ENCODE measurements at places on chromosomes 12 and 14.

DNA sequence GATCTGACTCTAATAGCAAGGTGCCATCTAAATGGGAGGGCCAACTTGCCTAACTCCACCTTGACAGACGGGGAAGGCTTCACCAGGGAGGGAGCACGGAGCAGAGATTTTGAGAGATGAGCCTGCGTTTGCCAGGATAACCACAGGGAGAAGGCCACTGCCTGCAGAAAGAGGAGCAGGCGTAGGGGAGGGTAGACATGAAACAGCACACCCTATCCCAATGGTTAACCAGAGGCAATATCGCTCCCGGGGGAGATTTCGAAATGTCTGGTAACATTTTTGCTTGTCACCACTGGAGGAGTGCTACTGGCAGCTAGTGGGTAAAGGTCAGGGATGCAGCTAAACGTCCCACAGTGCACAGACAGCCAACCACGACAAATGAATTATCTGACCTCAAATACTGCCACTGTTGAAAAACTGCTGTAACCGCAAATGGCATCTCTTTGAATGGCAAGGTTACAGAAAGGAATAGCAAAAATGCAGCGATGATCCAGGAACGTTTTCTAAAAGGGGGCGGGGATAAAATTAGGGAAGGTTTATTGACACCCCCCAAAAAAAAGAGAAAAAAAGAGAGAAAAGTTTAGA lies 126.0 kb upstream of the ATF7IP start:
- peak; percentile 50 for DNase-seq

- no peak for DNase-seq
Observed at GRCh38 chr12:96335270-96335669, 65.0 kb downstream of the CDK17 start.

- DNase-seq: no peak
Observed at GRCh38 chr12:94033784-94034183, 114.6 kb upstream of the PLXNC1 start.

DNA sequence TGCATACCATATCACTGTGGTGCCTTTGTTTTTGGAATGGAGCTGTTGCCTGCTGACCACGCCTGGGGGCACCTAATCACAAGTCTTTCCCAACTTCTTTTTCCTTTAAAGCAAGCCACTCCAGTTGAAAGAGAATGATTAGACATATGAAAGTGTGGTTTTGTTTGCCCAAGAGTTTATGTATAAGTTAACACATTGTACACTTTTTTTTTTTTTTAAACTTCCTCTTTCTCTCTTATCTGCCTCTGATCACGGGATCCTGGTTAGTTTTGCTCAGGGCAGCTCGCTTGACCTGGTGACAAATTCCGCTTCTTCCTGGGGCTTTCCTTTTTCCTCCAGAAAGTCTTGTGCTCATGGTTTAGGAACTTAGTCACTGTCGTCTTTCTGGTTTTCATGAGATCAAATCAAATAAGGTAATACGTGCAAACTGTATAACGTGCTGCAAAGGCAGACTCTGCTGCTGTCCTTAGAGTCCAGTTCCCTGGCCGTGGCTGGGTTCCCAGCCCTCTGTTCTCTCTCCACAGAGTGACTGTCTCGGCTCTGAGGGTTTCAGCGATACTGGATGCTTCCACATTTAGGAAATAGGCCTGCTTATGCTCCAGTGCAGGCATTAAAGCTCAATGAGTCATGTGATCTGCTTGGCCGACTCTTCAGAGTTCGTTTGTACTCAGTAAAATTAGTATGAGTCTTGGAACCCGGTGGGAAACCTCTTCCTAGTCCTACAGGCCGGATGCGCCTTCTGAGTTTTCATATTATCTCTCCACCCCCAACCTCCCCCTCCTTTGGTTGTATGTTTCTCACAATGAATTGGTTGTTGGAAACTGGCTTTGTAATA lies 15.2 kb downstream of the RASSF3 start:
- DNase-seq: peak; percentile 97

- peak; percentile 44 for DNase-seq
Observed at GRCh38 chr12:132608231-132609171, 1.9 kb downstream of the LRCOL1 start.

DNA sequence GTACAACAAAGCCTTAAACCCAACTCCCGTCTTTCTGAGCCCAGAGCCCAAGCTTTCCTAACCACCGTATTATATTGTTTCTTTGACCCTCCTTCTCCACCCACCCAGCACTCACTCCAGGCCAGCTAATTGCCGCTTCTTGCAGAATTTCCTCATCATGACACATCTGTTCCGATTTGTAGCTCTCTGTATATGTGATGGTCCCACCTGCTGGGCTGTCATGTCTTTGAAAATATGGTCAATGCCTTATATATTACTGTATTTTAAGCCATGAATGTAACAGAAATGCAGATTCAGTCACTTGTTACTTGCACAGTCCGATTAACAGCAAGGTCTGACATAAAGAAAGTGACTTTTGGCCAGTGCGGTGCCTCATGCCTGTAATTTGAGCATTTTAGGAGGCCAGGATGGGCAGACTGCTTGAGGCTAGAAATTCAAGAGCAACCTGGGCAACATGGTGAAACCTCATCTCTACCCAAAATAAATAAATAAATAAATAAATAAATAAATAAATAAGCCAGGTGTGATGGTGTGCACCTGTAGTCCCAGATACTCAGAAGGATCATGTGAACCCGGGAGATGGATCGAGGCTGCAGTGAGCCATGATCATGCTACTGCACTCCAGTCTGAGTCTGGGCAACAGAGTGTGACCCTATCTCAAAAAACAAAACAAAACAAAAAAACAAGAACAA lies 359.8 kb downstream of the ATP23 start:
- DNase-seq: no peak

- no peak for DNase-seq
Observed at GRCh38 chr12:32483499-32483898, 84.1 kb downstream of the FGD4 start.

- no peak for DNase-seq
Observed at GRCh38 chr12:123073962-123074801, 76.7 kb downstream of the PITPNM2 start.

DNA sequence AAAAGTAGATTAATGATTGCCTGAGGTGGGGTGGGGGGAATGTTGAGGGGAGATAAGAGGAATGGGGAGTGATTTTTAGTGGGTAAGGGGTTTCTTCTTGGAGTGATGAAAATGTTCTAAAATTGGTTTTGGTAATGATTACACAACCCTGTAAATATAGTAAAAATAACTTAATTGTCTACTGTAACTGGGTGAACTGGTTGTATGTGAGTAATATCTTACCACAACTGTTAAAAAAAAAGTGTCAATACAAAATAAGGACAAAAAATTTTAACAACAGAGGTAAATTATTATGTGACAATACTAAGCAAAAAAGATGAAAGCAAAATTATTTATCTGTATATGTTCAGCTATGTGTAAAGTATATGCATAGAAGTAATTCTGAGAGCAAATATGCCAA lies 86.3 kb upstream of the RASSF8 start:
- DNase-seq: no peak

DNA sequence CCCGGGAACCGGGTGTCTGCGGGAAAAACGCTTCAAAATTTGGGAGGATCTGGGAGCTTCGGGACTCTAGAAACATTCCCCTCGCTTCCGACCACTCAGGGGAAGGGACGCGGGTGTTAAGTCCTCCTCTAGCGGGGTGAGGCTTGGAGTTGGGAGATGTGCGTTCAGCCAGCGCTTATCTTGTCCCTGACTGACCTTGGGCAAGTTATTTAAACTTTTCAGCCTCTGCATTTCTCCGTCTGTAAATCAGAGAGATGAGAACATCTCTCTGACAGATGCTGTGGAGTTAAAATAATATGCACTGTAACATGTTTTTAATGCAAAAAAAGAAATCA lies 76.9 kb upstream of the ANO4 start:
- DNase-seq: no peak

- no peak for DNase-seq
Observed at GRCh38 chr14:68366656-68367055, 426.2 kb downstream of the ZFP36L1 start.

- DNase-seq: no peak
Observed at GRCh38 chr12:50728841-50729240, 35.1 kb upstream of the ATF1 start.

DNA sequence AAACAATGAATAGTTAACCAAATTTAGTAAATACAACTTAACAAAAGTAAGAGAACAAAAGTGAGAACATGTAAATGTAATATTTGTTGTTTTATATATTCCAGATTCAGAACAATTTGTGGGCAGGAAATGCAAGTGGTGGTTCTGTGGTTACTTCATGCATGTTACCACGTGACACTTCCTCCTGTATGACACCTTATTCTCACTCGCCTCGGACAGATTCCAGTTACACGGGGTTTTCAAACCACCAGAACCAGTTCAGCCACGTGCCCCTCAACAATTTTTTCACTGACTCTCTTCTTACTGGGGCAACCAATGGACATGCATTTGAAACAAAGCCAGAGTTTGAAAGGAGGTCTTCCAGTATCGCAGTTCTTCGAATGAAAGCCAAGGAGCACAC lies 21.0 kb downstream of the ALX1 start:
- no peak for DNase-seq

DNA sequence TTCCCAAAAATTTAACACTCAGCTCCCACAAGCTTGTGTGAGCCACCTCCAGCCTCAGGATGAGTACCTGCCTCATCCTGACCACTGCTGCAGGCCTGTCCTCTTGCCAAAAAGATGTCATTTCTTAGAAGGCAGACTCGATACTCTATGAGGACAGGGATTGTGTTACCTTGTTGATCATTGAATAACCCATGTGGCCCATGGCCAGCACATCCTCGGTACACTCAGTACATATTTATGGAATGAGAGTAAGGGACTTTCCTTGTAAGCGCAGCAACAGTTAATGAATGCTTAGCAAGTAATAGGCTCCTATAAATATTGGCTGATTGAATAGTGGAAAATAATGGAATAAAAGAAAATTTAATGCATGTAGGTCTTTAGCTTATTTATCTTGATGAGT lies 15.3 kb upstream of the DGLUCY start:
- peak; percentile 96 for DNase-seq

- no peak for DNase-seq
Observed at GRCh38 chr14:100825713-100826331, at the start of gene MEG3. MEG3 (plus strand) TSS chr14:100826118.

GRCh38 chr12:22828066-22828465 lies 203.1 kb downstream of the ETNK1 start:
- DNase-seq: no peak

- DNase-seq: no peak
Observed at GRCh38 chr12:90690120-90690519, 264.9 kb downstream of the CCER1 start.

DNA sequence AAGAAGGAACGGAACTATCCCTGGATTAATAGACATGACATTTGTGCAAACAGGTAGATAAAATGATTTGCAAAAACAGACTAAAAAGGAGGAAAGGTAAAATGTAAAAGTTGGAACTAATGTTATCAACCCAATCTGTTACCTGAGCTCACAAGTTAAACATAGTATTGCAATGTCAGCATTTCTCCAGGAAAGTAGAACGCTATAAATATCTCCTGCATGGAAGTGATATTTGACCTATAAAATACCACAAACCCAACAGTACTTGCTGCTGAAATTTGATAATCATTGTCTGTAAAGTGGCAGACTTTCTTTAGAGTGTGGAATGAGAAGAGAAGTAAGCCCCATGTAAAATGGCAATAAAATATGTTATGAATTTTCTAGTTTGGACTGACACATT lies 1435.7 kb downstream of the LRFN5 start:
- no peak for DNase-seq

DNA sequence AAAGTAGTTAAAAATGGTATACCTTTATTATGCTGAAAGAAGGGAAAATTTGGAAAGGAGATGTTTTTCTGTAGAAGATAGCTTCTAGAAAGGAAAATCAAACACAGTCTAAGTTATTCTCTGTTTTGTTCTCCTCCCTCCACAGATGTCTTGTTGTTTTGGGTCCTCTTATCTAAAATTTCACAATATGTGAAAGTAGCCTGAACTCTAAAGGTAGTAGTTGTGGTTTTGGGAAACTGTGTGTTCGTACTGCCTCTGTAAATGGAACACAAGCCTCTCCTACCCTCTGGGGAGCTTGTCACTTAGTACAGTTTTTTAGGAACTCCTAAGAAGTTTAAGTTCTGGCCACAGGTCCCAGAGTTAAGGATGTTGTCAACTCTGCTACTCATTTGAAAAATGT lies 112.6 kb downstream of the CRADD start:
- DNase-seq: no peak

GRCh38 chr12:96881608-96882007 lies 25.4 kb upstream of the NEDD1 start:
- DNase-seq: no peak

- peak; percentile 13 for DNase-seq
Observed at GRCh38 chr12:123937707-123938591, 34.7 kb downstream of the CCDC92 start.

DNA sequence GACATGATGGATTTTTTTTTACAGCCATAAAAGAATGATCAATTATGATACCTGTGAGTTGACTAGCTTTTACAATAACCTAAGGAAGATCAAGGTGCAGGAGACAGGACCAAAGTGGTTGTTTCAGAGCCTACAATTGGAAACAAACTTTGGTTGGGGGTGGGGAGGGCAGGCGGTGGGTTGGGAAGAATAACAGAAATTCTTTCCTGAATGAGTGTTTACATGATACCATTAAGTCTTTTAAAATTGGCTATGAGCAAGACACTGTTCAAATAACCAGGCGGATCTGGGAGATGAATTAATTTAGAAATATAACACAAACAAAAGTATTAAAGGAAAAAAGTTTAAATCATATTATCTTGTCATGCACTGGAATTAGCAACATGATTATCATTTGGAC lies 7.2 kb downstream of the NFYB start:
- no peak for DNase-seq

DNA sequence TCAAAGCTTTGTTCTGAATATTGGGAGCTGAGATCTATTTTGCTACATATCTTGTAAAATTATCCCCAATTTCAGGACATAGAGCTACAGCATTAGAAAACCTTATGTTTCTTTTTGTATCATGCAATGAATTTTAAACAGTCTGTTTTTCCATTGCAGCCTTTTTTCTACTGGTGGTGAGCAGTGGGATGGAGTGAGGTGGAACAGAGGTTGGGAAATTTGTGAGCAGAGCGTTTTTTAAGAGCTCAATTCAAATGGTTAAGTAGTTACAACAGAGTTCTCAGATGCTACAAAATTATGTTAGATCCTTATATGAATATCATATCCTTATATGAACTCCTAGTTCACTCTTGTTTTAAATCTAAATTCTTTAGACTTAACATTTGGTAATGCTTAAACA lies 139.0 kb upstream of the PLEKHG7 start:
- no peak for DNase-seq

DNA sequence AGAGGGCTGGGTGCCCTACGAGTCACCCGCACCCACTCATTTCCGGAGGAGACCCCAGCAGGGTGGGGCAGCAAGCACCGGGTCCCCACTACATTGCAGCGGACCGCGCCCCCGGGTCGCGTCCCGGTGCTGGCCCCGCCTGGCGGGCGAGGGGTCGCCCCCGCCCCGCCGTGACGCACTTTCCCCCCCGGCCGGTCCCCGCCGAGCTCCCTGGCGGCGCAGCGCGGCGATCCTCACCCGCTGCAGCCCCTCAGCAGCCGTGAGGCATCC lies 106.1 kb downstream of the PRICKLE1 start:
- DNase-seq: peak; percentile 55

DNA sequence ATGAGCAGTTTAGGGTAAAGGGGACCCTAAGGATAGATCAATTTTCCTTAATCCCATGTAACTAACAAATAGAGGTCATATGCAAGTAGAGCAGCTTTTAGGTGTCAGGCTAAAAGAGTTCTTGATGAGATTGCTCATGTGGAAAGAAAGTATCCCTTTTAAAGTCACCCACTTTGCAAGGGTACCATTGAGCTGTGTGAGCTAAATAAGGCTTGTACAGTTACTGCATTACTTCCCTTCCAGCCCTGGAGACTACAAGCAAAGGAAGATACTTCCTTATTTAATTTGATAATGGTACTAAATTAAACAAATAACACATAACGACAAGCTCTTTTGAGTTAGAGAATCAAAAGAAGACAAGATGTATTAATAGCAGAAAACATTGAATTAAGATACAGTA lies 191.7 kb downstream of the TMX1 start:
- no peak for DNase-seq
